Lower leg skin (tissue), 4 donors: ENCODE measurements at places on chromosomes 7 and 10.
A peak's percentile ranks its signal among the peaks of the same experiment; 100 is the strongest.

DNA sequence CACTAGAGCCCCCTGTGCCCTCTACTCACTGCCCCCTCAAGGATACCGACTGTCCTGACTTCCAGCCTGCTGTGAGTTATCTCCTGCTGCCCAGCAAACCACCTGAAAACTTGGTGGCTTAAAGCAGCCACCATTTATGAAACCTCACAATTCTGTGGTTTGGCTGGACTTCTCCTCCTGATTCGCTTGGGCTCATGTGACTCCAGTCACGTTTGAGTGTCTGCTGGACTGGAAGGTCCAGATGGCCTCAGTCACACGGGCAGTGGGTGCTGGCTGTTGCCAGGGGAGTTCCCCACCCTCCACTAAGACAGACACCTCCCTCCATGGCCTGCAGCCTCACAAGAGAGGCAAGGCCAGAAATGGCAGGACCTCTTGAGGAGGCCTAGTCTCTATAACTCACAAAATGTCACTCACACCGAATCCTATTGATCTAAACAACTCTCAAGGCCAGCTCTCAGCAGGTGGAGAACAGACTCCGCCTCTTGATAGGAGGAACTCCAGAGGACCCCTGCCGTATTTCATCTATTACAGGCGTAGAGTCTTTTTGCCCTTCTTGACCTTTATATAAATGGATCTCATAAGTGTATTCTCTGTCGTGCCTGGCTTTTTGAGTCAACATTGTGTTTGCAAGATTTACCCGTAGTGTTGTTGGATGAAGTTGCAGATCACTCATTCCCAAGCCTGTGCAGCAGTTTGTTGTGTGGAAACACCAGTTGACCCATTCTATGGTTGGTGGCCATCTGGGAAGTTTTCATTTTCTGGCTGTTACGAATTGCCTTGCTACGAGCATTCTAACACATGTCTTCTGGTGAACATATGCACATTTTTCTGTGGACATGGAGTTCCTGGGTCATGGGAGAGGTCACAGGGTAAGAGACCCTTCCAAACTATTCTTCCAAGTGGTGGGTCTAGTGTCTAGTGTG lies 48.3 kb downstream of the ZMIZ1 start:
- DNase-seq, result peak; percentile 83

GRCh38 chr10:110042891-110043290 lies 35.1 kb downstream of the ADD3 start:
- DNase-seq, result no peak

GRCh38 chr10:92699518-92700381 lies 10.0 kb downstream of the HHEX start:
- DNase-seq, result peak; percentile 88

DNA sequence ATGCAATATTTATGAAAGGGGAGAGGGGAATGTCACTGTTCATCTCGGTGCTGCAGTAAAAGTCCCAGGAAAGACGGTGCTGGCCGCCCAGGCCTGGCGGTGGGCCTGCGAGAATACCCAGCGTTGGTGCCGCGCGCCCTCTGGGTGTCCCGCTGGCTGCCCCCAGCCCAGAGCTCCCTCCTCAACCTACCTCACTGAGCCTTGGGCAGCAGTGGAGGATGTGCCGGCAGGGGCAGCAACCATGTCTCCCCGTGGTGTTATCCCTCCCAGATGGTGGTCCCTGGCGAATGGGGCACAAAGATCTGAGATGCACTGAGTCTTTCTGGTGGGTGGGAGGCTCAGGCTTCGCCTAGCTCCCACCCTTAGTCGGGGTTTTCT lies 9.5 kb upstream of the TLX1 start:
- DNase-seq, result no peak

GRCh38 chr10:52212802-52213201 lies 101.3 kb upstream of the DKK1 start:
- DNase-seq, result no peak

- DNase-seq, result no peak
These were observed 229.3 kb downstream of the GPR37 start for GRCh38 chr7:124536156-124536762.

- peak; percentile 21 for DNase-seq
These were observed 9.5 kb downstream of the ANKIB1 start for GRCh38 chr7:92255308-92255707.

DNA sequence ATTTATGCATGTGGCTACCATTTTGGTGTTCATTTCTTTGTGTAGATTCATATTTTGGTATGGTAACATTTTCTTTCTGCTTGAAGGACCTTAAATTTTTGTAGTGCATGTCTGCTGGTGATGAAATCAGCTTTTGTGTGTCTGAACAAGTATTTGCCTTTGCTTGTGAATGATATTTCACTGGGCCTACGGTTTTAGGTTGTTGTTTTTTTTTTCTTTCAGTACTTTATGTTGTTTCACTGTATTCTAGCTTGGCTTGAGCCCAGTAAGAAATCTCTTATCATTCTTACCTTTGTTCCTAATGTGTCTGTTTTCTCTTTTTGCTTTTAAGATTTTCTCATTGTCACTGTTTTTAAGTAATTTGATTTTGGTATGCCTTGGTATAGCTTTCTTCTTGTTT lies 31.9 kb downstream of the SAMD8 start:
- DNase-seq, result no peak

- no peak for DNase-seq
These were observed 25.3 kb downstream of the SPOCK2 start for GRCh38 chr10:72062832-72063702.

DNA sequence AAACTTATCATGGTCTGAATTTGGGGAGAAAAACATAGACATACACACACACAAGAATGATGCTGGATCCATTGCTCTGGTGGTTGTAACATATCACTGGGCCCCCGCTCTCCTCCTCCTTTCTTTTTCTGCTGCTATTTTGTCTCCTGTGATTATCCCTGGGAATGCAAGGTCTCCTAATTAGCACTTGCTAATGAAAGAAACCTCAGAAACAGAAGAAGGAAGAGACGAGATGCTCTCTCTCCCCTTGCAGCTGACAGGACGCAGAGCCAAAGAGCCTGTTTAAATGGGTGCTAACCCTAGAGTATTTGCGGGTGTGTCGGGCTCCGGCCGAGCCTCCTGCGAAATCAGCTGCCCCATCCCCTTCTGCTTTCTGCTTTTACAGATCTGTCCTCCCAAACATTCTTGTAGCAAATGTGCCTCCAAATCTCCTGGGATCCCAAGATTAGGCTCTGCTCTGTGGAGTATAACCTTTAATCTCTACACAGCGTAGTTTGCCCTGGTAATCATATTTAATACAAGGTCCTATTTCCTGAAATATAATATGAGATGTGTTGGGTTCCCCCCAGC lies 81.5 kb downstream of the FRMPD2 start:
- no peak for DNase-seq

GRCh38 chr7:130377178-130377577 lies 3.1 kb upstream of the CPA1 start:
- no peak for DNase-seq

DNA sequence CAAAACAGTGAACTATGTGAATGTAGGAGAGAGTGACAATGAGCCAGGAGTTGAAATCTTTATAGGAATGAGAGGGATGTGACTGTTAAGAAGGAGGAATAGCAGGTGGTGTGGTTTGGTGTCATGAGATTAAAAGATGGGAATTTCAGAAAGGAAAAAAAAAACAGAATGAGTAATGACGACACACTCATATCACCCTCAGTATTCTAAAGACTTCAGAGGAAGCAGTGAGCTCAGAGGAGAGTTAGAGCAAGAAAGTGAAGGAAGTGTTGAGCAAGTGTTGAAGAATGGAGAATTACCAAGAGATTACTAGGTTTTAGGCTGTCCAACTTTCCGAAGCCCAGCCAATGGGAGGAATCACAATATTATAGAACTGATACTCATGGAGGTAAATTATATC lies 220.5 kb upstream of the HGF start:
- no peak for DNase-seq

DNA sequence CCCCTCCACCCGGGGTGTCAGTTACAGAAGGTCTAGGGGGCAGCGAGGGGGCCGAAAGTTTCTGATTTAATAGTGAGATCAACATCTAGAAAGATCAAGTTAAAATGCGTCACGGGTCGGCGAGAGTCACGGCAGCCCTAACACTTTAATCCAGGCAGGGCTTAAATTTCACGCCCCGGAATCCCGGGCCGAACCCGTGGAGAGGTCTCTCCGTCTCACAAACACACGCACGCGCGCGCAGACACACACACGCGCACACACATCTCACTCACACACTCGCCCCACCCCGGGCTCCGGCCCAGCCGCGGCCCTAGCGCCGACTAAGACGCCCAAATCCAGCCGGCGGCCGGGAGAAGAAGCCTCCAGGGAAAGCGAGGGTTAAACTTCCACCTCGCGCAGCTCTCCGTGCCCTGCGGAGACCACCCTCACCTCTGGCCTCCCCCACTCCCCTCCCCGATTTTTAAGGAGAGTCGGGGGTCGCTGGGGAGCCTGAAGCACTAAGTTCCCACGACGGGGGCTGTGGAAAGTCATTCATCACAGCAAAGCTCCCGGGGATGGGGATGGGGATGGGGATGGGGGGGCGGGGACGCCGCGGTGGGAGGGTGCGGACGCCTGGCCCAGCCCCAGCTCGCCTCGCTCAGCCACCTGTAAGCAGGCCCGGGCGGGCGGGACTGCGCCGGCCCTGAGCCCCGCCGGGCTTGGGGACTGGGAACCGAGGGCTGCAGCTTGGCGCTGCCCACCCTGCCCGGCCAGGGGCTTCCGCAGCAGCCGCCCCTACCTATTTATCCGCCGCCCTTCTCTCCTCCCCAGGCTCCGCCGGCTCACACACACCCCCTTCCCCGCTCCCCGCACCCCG lies 1.6 kb downstream of the PDGFA start:
- DNase-seq, result no peak

- no peak for DNase-seq
These were observed 54.5 kb downstream of the RAB18 start for GRCh38 chr10:27558612-27559020.

DNA sequence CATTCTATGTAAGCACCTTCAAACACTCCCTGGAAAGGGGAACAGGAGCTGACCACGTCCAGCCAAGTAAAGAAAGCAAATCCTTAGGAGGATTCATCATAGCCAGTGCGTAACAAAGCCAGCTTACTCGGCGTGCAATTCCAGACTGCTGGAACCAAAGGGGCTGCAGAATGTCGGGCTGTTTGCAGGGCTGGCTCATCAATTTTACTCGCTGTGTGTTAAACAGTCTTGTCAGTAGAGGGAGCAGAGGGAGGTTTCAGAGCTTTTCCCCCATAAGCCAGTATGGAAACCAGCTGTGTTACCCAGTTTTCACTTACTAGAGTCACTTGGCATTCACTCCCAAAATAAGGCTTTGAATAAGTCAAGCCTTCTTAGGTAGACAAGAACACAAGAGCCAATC lies 127.1 kb downstream of the KMT2E start:
- no peak for DNase-seq

DNA sequence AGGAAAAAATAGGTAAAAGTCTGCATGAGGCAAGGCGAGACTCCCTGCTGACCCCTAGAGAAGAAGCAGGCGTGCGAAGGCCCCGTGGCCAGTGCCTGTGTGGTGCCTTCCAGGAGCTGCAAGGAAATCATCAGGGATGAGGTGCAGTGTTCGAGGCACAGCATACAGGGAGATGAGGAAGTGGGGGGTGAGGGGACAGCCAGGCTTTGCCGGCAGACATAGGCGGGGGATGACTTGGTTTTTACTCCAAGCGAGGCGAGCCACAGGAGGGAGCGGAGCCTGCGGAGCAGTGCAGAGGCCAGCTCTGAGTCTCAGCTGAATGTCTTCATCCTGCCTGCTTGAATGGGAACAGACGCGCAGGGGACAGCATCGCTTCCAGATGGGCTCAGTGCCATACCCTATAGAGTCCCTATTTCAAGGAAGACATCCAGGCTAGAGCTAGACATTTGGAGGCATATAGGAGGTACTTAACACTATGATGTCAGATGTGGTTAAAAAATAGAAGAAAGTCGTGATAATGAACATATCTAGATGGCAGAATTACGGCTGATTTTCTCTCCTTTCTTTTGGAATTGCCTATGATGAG lies 49.5 kb downstream of the TCERG1L start:
- DNase-seq, result no peak

DNA sequence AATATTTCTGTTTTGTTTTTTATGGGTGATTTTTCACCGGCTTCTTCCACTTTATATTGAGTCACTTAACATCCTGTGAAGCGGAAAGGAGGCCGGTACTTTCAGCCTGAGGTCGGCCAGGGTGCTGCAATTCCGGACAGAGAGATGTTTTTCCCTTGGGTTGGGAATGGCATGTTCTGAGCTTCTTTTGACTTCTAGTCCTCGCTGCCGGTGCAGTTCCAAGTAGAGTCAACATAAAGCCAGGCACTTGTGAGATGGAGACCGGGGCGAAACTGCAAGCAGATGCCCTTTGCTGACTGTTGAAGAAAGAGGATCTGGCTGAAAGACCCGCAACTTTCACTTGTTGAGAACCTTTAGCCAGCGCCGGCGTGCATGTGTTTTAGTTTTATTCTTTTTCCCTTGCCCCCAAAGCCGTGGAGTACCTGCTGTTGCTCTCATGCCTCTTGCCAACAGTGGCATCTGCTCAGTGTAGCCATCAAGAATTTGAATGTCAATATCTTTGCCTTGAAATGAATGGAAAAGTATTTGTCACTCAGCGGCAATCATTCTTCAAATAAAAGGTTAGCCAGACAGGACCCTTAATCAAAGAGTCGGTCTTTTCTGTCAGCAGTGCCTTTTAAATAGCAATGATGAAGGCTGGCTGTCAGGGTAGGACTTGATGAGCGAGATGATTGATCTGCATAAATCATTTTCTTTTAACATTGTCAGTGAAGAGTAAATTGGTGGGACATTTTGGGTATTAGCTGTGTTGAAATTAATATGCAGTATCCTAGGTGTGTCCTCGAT lies 351.2 kb downstream of the LRMDA start:
- no peak for DNase-seq

DNA sequence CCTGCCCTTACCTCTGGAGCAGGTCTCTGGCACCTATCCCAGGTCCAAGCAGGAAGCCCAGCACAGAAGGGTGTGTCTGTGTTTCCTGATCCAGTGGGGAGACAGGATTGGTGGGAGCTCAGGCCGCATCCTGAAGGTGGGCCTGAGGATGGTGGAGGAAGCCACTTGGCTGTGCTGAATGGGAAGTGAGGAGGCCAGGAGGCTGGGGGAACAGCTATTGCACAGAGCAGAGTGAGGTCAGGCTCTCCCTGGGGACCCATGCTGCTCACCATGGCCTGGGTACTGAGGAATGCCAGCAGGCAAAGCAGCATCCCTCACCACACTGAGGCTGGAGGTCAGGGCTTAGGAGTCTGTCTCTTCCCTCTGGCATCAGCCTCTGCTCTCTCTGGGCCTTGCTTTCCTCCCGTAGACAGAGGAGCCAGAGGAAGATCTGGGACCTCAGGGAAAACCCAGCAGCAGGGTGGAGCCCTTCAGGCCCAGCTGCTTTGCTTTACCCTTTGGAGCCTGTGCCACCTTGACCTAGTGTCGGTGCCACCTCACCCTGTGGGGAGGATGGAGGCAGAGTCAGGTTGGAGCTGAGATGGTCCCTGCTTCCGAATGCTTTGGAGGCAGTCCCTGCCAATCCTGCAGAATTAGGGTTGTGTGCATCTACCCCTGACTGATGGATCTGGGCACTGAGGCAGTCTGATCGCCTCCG lies 39.0 kb downstream of the CDH23 start:
- DNase-seq, result no peak

DNA sequence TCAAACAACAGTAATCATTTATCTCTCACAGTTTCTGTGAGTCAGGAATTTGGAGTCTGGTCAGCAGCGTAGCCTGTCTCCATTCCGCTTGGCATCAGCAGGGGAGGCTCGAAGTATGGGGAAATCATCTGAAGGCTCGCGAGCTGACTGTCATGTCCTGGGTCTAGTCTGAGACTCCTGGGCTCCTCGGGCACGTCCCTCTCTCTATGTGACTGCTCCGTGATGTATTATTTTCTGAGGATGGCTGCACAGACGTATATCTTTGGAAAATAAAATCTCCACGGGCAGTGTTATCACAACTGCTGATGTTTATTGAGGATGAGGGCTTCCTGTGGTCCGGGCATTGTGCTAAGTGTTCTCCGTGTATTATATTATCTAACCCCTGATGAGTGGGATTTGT lies 23.3 kb upstream of the PCGF5 start:
- DNase-seq, result no peak
